Fibroblast of lung (primary cell): ENCODE measurements at places on chromosomes 12 and 14. TPM values are rescaled to one million over a fixed set of nuclear protein-coding genes. Genes with fewer than 3 reads are reported as not detected.
A peak's percentile ranks its signal among the peaks of the same experiment; 100 is the strongest.

DNA sequence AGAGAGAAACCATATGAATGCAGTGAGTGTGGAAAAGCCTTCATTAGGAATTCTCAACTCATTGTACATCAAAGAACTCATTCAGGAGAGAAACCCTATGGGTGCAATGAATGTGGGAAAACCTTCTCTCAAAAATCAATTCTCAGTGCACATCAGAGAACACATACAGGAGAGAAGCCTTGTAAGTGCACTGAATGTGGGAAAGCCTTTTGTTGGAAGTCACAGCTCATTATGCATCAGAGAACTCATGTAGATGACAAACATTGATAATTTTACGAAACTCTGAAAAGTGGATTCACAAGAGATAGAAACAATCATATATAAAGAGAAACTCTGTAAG lies 22.9 kb downstream of the ZNF268 start:
- H3K36me3 ChIP-seq = peaks cover 5% of the 10 kb centered on the region
- H3K4me3 ChIP-seq = no peak overlapping the region
- no peaks in the 10 kb centered on the region for H3K27me3 ChIP-seq
- no peak for DNase-seq

GRCh38 chr12:128131955-128132354 lies 135.0 kb upstream of the TMEM132C start:
- no peaks in the 10 kb centered on the region for H3K36me3 ChIP-seq
- no peak overlapping the region for H3K27ac ChIP-seq
- no peak overlapping the region for H3K4me3 ChIP-seq
- DNase-seq = no peak

- DNase-seq = no peak
- peaks cover 3% of the 10 kb centered on the region for H3K4me1 ChIP-seq
- no peak overlapping the region for H3K27ac ChIP-seq
Measured at GRCh38 chr12:55925371-55925770, 2.3 kb downstream of the PYM1 start.

DNA sequence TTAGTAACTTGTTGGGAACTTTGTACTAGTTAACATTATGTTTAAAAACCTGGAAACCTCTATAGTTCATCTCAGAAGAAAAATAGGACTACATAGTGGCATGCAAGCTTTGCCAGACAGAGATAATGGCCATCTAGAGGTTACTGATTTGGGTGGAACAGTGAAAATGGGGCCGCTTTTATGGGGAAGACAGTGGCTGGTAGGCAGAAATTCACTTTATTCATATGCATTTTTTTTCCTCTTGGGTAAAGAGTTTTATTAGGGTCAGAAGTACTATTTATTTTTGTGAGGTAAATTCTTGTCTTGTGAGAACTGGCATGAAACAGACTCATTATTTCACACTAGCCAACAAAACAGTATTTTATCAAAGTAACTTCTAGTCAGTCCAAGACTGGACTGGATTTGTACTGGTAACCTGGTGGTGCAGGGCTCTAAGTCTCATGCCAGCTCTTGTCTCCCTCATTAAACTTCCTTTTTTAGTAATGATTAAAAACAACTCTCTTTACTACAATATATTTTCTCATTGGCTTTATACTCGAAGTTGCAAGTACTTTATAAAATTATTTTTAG lies 345.8 kb downstream of the RAD51B start:
- no peaks in the 10 kb centered on the region for H3K27me3 ChIP-seq
- no peaks in the 10 kb centered on the region for H3K4me1 ChIP-seq
- H3K27ac ChIP-seq = no peak overlapping the region
- no peak overlapping the region for H3K4me3 ChIP-seq
- no peaks in the 10 kb centered on the region for H3K36me3 ChIP-seq
- no peak for DNase-seq

DNA sequence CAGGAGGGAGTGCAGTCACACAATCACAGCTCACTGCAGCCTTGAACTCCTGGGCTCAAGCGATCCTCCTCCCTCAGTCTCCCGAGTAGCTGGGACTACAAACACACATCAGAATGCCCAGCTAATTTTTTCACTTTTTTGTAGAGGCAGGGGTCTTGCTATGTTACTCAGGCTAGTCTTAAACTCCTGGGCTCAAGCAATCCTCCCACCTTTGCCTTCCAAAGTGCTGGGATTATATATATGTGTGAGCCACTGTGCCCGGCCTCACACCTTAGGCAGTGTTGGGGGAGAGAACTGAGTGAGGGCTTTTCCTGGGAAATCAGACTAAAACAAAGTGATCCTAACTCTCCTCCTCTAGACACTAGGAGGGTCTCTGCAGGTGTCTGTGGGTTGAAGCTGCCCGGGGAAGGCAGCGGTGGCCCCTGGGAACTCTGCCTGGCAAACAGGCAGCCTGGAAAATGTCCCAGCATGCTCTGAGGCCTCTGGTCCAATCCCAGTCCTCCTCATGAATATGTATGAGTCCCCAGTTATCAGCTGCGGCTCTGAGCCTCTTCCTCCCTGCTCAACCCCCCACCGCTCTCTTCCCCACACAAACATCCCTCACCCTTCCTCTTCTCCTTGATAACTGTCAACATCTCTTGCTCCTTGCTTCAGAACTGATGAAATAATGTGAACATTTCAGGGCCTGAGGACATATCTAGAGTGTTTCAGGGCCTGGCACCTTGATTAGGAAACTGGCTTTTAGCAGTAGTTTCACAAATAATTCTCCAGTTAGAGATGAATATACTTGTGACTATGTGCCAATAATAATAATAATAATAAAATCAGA lies 7.9 kb upstream of the NAA25 start:
- no peak overlapping the region for H3K4me3 ChIP-seq
- DNase-seq = peak; percentile 48
- peaks cover 4% of the 10 kb centered on the region for H3K4me1 ChIP-seq
- H3K36me3 ChIP-seq = no peaks in the 10 kb centered on the region
- no peaks in the 10 kb centered on the region for H3K27me3 ChIP-seq

DNA sequence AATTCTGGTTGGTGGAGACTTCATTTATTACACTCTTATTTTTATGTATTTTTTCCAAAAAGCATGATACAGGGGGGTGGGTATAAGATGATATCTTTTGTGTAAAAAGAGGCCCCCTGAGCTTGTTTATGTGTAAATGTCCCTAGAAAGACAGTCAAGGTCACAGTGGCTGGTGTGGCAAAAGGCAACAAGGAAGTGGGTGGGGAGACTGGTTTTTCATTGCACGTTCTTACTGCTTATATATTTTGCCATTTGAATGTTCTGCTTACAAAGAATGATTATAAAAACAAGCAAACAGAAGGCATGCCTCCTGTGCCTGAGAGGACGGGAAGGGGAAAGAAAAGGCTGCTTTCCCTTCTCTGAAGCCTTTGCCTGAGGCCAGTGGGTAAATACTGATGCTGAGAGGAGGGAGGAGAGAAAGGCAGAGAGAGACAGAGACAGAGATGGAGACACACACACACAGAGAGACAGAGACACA lies 24.1 kb upstream of the ADIPOR2 start:
- no peak overlapping the region for H3K27ac ChIP-seq
- no peak overlapping the region for H3K4me3 ChIP-seq
- H3K4me1 ChIP-seq = no peaks in the 10 kb centered on the region

DNA sequence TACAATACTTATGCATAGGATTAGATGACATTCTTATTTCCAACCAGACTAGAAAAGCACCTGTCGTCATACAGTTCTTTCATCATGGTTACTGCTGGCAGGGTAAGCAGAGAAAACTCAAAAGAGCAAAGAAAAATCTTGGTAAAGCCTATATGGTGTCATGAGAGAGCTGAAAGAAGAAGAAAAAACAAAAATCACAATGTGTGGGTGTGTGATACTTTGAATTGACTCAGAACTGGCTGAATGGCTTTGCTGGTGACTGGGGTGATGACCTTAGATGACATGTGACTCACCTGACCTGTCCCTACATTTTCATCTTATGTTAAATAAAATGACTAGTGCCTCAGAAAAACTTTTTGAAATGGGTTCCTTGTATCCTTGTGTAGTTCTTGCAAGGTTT lies 278.1 kb upstream of the LMO3 start:
- DNase-seq = no peak
- no peak overlapping the region for H3K4me3 ChIP-seq
- no peaks in the 10 kb centered on the region for H3K4me1 ChIP-seq
- H3K27me3 ChIP-seq = no peaks in the 10 kb centered on the region
- no peaks in the 10 kb centered on the region for H3K36me3 ChIP-seq

DNA sequence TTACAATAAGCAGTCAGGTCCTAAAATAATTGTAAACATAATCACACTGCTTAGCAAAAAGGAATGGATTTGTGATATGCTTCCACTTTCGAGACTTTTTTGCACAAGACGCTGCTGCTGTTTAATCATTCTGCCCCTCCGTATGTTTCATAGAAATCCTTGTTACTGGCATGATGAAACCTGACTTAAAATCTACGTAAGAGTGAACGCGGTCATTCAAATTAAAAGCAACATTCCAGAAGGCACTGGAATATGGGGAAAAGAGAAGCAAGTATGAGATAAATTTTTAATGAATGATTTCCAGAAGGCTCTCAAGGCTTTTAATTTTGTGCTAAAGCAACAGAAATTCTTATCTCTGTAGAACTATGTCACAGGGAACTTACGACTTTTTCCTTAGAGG lies 1.1 kb downstream of the CNIH1 start:
- H3K36me3 ChIP-seq = no peaks in the 10 kb centered on the region
- peaks cover 4% of the 10 kb centered on the region for H3K4me1 ChIP-seq
- peak overlapping the region; percentile 71 for H3K4me3 ChIP-seq
- H3K27me3 ChIP-seq = no peaks in the 10 kb centered on the region

DNA sequence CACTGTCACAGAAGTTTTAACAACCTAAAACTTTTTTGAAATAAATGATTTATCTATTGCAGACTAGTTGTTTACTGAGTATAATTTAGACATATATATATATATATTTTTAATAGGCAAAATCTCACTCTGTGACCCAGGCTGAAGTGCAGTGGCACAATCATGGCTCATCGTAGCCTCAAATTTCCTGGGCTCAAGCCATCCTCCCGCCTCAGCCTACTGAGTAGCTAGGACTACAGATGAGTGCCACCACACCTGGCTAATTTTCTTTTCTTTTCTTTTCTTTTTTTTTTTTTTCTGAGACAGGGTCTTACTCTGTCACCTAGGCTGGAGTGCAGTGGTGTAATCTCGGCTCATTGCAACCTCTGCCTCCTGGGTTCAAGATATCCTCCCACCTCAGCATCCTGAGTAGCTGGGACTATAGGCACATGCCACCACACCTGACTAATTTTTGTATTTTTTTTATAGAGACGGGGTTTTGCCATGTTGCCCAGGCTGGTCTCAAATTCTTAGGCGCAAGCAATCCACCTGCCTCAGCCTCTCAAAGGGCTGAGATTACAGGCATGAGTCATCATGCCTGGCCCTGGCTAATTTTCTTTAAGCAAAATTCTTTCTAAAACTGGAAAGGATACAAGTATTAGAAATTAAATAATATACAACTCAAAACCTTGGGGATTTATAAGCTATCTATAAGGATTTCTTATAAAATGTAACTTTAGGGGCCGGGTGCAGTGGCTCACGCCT lies 23.1 kb downstream of the EEA1 start:
- H3K27ac ChIP-seq = no peak overlapping the region
- no peaks in the 10 kb centered on the region for H3K36me3 ChIP-seq
- peaks cover 3% of the 10 kb centered on the region for H3K4me1 ChIP-seq
- H3K4me3 ChIP-seq = no peak overlapping the region
- H3K27me3 ChIP-seq = no peaks in the 10 kb centered on the region

- no peak overlapping the region for H3K4me3 ChIP-seq
- H3K27me3 ChIP-seq = no peaks in the 10 kb centered on the region
- H3K27ac ChIP-seq = no peak overlapping the region
- no peaks in the 10 kb centered on the region for H3K36me3 ChIP-seq
- no peak for DNase-seq
- no peaks in the 10 kb centered on the region for H3K4me1 ChIP-seq
Measured at GRCh38 chr12:92055877-92056276, 89.8 kb downstream of the BTG1 start.

- H3K27ac ChIP-seq = no peak overlapping the region
- no peaks in the 10 kb centered on the region for H3K27me3 ChIP-seq
- DNase-seq = no peak
- no peaks in the 10 kb centered on the region for H3K36me3 ChIP-seq
- H3K4me3 ChIP-seq = no peak overlapping the region
- no peaks in the 10 kb centered on the region for H3K4me1 ChIP-seq
Measured at GRCh38 chr14:96478119-96478518, 24.1 kb upstream of the PAPOLA start.

- no peak for DNase-seq
- no peaks in the 10 kb centered on the region for H3K36me3 ChIP-seq
- H3K4me1 ChIP-seq = no peaks in the 10 kb centered on the region
- no peaks in the 10 kb centered on the region for H3K27me3 ChIP-seq
- H3K27ac ChIP-seq = no peak overlapping the region
Measured at GRCh38 chr12:5184186-5184585, 140.5 kb downstream of the KCNA5 start.

DNA sequence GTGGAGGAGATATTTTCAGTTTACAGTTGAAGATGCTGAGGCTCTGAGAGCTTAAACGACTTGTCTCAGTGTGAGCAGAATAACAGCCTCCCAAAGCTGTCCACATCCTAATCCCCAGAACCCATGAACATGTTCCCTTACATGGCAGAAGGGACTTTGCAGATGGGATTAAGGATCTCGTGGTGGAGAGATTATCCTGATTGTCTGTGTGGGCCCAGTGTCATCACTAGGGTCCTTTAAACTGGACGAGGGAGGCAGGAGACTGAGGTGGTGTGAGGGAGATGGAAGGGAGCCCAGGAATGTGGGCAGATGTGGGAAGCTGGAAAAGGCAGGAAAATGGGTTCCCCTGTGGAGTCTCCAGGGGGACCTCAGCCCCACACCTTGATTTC lies 9.6 kb upstream of the KRT80 start:
- peaks cover 17% of the 10 kb centered on the region for H3K4me1 ChIP-seq
- no peak for DNase-seq
- H3K36me3 ChIP-seq = no peaks in the 10 kb centered on the region
- no peaks in the 10 kb centered on the region for H3K27me3 ChIP-seq
- no peak overlapping the region for H3K27ac ChIP-seq

DNA sequence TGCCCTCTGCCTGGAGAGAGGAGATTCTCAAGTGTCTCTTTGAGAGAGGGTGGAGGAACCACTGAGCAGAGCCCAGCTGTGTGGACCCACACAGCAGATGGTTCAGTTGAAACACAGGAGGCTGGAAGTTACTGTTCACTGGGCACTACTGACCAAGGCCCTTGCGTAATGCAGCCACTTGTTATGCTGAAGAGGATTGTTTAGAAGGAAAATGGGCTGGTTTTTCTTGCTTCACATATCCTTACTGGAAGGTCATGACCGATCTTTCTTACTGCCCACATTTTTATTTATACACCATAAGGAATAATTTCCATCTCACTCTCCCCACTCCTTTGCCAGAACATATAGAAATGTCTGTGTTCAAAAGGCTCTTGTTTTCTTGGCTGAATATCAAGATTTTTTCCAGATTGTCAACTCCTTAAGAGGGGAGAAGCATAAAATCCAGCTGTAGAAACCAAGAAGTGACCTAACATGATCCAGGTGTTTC lies 375.1 kb upstream of the DDHD1 start:
- H3K4me3 ChIP-seq = no peak overlapping the region
- peak; percentile 18 for DNase-seq
- H3K4me1 ChIP-seq = peaks cover 5% of the 10 kb centered on the region
- no peaks in the 10 kb centered on the region for H3K27me3 ChIP-seq
- no peak overlapping the region for H3K27ac ChIP-seq

GRCh38 chr12:130989391-130989790 lies 35.7 kb downstream of the ADGRD1 start:
- H3K36me3 ChIP-seq = no peaks in the 10 kb centered on the region
- no peak overlapping the region for H3K27ac ChIP-seq
- no peak for DNase-seq

GRCh38 chr14:94163796-94164195 lies 10.3 kb upstream of the PPP4R4 start:
- H3K36me3 ChIP-seq = no peaks in the 10 kb centered on the region
- H3K4me1 ChIP-seq = no peaks in the 10 kb centered on the region
- H3K4me3 ChIP-seq = no peak overlapping the region
- no peak for DNase-seq
- H3K27me3 ChIP-seq = peaks cover 12% of the 10 kb centered on the region

The NT5DC3 gene
- total RNA-seq = 10.0 and 10.4 TPM in 2 replicates

The POTEM gene
- total RNA-seq = not detected in 2 replicates

The COX8C gene
- 0.33 TPM in 1 of 2 replicates, not detected in the other for total RNA-seq

The MYH6 gene
- total RNA-seq = not detected in 2 replicates

The GPR65 gene
- under 0.01 and 0.17 TPM in 2 replicates for total RNA-seq

The MYF5 gene
- total RNA-seq = not detected in 2 replicates
